Activated naive CD8-positive, alpha-beta T cell treated with anti-CD3 and anti-CD28 coated beads, Interleukin-2, amount 10 ng/mL, durations not matched to agents 7 days and 5 days (primary cell): ENCODE measurements at places on chromosomes 16 and 17. TPM values are rescaled to one million over a fixed set of nuclear protein-coding genes. Genes with fewer than 3 reads are reported as not detected.

Gene CCL2
- total RNA-seq: 6.9 TPM

DNA sequence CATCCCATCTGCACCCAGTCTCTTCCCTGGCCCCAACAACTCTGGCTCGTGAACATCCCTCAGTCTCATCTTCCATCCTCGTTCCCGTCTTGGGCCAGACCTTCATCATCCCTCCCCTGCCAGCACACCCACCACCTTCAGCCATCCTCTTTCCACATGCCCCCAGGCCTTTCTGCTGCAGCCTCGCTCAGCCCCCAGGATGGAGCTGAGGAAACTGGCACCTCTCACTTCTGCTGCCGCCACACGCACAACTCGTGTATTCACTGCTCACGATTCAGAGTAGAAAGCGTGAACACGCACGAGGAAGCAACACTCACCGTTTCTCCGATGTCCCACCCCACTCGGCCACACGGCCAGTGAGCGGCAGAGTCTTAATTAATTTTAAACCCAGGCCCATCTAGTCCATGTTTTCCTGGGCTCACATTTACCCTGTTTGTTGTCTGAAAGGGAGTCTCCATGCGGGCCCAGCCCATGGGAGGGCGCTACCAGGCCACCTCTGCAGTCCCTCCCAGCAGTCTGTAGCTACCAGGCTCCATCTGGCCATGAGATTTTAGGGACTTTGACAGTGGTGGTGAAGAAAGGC is 12.5 kb downstream of the C16orf90 start:
- H3K4me3 ChIP-seq: no peak overlapping the region
- no peaks in the 10 kb centered on the region for H3K27me3 ChIP-seq
- no peak for DNase-seq
- H3K27ac ChIP-seq: no peak overlapping the region
- peaks cover 9% of the 10 kb centered on the region for H3K36me3 ChIP-seq

Gene RAMP2
- total RNA-seq: not detected

- peaks cover 13% of the 10 kb centered on the region for H3K36me3 ChIP-seq
- H3K27ac ChIP-seq: no peak overlapping the region
- no peak for DNase-seq
- no peaks in the 10 kb centered on the region for H3K27me3 ChIP-seq
Observed at GRCh38 chr17:47117386-47117785, 71.7 kb downstream of the CDC27 start.

Gene PIK3R5
- 81.4 TPM for total RNA-seq
